ENCODE measurements at places on chromosomes 2 and 18.

- DNase-seq = no peak
Observed at GRCh38 chr2:74228772-74229171, 30.4 kb downstream of the MTHFD2 start.

DNA sequence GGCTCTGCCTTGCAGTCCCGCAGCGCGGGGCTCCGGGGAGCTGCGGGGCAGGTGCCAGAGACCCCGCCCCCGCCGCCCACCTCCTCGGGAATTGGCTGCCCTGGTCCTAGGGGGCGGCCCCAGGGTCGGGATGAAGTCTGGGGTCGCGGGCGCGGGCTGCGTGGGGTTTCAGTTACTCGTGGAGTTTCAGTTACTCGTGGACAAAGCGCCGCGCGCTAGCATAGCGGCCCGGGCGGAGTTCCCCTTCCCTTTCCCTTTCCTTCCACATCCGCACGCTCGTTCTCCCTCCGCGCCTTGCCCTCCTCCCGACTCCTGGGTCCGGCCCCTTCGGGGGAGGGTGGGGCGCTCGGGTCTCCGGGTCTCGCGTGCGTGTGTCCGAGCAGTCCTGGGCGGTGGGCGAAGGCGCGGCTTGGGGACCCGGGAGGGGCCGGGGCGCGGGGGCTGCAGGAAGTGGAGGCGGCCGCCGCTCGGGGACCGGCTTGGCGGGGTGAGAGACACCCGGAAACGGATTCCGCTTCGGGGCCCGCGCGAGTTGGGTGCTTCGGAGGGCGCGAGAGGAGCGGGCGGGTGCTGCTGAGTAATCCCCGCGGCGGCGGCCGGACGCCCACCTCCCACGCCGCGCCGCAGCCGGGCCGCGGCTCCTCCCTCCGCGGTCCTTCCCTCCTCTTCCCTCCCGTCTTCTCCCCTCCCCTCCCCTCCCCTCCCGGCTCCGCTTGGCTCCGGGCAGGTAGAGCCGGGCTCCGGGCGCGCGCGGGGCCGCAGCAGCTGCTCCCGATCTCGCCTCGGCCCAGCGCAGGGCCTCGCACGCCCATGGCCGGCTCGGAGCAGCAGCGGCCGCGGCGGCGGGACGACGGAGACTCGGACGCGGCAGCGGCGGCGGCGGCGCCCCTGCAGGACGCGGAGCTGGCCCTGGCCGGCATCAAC lies at the start of gene TTC39C:
Gene TTC39C (plus strand): TSS at position 693 of the 924 bp plus-strand sequence. CDS start 118 bp downstream, at position 811.
- peak; percentile 21 for DNase-seq

- no peak for DNase-seq
Observed at GRCh38 chr2:64489081-64489751, 34.9 kb upstream of the AFTPH start.

DNA sequence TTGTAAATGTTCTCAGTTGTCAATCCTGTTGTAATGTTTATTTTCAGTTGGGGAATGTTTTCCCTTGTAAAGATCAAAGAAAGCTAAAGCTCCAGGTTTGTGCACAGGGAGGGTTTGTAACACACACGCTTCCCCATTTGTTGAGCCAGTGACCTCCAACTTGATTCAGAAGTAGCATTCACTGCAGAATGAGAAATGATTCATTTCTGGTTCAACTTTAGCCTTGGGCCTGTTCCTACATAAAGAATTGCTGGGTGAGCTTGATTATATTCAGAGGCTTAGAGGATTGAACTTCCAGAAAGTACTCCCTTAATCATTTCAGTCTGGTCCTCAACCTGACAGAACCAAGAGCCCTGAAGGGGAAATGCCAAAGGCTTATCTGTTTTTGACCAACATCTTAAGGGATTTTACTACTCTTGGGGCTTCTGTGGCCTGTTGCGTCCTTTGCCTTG lies 70.6 kb upstream of the CAVIN2 start:
- no peak for DNase-seq

DNA sequence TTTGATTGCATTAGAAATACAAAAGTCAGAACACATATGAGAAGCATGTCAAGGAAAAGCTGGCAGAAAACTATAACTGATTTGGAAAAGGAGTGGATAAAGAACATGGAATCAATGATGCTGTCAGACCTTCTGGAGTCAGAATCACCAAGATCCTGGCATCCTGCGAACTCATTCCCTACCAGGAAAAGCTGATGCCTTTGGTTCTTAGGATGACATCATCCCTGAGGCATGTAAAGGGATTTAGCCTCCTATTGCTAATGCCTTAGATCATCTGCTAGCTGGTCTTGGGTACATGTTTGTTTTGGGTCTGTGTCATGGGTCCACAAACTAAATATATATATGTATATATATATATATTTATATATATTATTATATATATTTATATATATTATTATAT lies 680.7 kb downstream of the EPHA4 start:
- DNase-seq = peak; percentile 74

DNA sequence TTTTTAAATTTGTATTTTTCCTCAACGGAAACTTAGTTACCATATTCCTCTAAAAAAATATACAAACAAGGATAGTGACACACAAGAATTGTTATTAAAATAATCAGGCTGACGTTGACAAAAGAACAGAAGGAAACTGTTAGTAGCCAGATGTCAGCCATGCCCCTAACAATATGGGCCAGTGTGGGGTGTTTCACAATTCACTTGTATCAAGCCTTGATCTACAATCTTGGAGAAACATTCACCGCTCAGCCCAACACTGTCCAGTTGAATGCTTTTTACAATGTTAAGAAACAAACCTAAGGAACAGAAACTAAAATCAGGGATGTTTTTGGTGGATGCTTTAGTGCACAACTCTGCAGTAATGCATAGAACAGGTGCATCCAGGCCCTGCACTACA lies 44.6 kb downstream of the TMEFF2 start:
- no peak for DNase-seq

DNA sequence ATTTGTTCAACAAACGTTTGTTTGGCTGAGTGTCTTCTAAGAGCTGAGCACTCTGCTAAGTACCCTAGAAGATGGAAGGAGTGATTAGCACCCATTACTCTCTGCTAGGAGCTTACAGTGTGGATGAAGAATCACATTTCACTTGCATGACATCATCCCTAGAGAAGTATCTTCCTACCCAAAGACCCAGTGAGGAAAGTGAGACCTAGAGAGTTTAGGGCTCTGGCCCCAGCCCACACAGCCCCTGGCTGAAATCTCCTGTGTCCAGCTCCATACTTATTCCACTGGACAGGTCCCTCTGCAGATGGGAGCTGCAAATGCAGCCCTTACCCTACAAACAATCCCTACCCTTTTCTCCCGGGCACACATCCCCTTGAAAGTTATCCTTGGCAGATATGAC lies 26.8 kb upstream of the EPAS1 start:
- no peak for DNase-seq
